ENCODE measurements at places on chromosomes 3 and 15.

- DNase-seq = peak; percentile 91
Measured at GRCh38 chr3:98596541-98597500, 3.4 kb upstream of the CPOX start.

- no peak for DNase-seq
Measured at GRCh38 chr3:33067484-33067883, 29.5 kb downstream of the GLB1 start.

DNA sequence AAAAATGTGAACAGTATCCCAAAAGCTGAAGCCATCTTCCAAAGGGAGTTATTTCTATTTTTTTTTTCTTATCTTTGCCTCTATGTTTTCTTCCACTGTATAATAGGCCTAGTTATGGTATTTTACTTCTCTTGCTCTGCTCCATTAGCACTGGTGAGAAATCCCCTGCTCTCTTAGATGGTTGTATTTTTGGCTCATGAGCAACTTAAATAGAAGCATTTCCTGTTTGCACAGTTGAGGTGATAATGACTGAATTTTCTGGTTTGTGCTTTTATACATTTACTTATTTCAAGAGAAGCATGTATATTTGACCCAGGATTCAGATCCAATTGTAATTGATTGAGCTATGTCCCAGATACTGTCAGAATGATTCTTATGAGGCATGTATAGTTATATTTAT lies 61.6 kb upstream of the CD200R1L start:
- DNase-seq = peak; percentile 12

DNA sequence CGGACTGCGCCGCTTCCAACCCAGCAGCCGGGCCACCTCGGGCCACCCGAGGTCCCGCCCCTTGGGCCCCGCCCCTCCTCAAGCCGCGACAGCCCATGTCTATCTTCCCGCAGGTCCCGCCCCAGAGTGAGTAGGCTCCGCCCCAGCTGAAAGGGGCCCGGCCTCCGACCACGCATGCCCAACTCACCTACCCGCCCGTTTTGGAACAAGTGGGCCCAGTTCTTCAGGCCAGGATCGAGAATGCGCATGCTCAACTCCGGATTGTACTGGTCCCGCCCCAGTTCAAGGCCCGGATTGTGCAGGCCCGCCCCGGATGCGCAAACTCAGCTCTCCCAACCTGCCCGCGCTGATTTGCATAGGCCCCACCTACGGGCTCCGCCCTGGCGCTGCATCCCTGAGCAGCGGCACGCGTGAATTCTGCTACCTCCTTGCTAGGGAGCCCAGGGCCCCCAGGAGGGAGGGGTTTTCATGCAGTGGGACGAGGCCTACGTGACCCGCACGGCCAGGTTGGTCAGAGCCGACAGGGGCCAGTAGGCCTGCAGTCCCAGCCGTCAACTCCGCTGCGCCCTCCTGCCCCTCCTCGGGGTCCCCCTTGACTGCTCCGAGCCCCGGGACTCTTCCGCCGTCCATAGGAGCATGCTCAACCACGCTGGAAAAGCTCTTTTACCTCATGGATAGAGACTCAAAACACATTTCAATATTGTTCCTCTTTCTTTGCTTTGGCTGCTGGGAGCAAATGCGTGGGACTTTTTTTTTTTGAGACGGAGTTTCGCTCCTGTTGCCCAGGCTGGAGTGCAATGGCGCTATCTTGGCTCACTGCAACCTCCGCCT lies at the start of gene PFKFB4:
Gene PFKFB4, minus strand, starts transcription at position 8 of the 831 bp plus-strand sequence. CDS start 26 bp downstream, outside the sequence.
- DNase-seq = peak; percentile 98

DNA sequence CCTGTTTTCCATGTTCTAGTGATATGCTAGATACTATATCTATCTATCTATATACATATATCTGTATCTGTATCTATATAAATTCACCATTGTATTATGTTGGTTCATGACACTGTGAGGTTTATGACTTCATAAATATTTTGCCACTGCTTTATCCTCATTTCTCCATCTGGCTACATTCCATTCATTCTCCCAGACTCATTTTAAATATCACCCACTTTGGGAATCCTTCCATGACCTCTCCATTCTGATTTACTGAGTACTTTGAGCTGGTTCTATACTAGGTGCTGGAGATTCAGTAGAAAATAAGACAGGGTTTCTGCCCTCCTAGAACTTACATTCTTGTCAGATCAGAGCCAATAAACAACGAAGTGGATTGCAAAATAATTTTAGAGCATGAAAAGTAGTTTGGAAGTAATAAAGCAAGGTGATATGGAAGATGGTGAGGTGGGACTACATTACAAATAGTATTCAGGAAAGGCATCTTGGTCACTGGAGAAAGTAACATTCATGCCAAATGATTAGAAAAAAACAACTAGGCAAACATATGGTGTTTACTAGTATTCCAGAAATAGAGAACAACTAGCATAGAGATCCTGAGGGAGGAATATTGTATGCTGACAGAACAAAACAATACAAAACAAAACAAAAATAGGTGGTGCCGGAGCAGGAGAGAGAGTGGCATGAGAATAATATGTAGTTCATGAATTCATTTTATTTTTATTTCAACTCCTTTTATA lies 11.6 kb upstream of the PLSCR4 start:
- no peak for DNase-seq

GRCh38 chr15:63054281-63054683 lies 11.7 kb downstream of the TPM1 start:
- no peak for DNase-seq

DNA sequence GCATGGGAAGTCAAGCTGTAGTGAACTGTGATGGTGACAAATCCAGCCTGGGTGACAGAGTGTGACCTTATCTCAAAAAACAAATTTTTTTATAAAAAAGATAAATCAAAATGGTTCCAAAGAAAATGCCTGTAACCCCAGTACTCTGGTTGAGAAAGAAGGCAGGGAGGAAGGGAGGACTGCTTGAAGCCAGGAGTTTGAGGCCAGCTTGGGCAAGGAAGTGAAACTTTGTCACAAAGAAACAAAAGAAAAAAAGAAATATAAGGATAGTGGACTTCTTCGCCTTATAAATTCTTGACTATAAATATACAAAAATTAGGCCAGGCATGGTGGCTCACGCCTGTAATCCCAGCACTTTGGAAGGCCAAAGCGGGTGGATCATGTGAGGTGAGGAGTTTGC lies 34.1 kb downstream of the SMARCC1 start:
- DNase-seq = no peak

- DNase-seq = no peak
Measured at GRCh38 chr3:75171630-75172230, 492.4 kb upstream of the FRG2C start.

- no peak for DNase-seq
Measured at GRCh38 chr3:16366581-16366980, 101.6 kb downstream of the OXNAD1 start.

DNA sequence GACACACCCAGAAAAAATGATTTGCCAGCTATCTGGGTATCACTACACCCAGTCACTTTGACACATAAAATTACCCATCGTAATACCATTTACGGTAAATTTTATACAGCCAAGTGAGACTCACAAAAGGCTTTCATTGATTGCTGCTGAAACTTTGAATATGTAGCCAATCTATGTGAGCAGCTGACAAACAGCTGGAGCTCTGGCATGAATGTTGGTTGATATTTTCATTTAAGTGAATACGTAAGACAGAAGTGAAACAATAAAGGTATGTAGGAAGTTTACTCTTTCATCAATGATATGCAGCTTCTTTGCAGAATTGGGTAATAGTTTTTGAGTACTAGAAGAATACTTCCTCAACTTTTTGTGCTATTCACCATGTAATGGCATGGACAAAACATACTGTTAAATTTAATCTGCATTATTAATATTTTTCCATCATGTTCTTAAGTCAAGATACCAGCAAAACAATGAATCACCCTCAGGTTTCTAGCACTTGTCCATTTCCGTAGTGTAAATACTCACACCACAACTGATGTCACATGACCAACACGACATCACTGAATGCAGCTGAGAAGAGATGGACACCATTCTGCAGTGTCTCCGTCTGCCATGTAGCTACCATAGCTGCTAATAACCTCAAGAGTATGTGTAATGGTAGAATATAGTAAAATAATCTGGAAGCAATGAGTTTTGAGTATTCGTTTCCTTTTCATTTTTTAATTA lies 205.9 kb upstream of the HES1 start:
- no peak for DNase-seq
